ENCODE measurements at places on chromosomes 1 and 21.

- no peak for DNase-seq
These were observed 119.6 kb downstream of the TMEM53 start for GRCh38 chr1:44554706-44555105.

DNA sequence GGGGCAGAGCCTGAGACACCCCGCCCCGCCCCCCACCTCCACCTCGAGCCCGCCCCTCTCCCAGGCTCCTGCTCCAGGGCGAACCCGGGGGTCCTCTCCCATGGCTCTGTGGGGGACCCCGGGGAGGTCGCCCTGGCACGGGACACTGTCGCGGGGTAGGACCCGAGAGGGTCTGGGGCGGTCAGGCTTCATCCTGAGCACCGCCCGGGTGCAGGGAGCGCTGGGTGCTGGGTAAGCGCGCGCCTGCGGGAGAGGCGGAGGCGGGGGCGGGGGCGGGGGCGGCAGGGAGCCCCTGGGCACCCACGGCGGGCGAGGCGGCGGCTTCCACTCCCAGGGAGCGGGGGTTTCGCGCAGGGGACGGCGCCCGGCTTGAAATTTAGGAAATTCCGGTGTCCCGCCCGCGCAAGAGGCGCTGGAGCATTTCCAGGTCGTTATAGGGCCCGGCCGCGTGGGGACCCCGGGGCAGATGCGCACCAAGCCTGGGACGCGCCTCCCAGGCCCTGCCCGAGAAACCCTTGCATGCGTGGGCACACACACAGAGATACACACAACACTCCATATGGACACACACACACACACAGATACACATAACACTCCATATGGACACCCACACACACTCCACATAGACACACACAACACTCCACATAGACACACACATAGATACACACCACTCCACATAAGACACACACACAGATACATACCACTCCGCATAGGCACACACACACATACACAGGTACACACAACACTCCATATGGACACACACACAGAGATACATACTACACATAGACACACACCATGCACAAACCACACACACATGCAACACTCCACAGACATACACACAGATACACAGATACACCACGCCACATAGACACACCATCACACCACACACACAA is 48.7 kb upstream of the SLC19A1 start:
- no peak for DNase-seq

- no peak for DNase-seq
These were observed 41.7 kb downstream of the COQ8A start for GRCh38 chr1:226981838-226982237.

GRCh38 chr1:11934302-11935056 is at the start of gene PLOD1:
PLOD1 (plus strand) TSS chr1:11934717; CDS start chr1:11934780, 63 bp downstream.
- DNase-seq, result peak; percentile 70

DNA sequence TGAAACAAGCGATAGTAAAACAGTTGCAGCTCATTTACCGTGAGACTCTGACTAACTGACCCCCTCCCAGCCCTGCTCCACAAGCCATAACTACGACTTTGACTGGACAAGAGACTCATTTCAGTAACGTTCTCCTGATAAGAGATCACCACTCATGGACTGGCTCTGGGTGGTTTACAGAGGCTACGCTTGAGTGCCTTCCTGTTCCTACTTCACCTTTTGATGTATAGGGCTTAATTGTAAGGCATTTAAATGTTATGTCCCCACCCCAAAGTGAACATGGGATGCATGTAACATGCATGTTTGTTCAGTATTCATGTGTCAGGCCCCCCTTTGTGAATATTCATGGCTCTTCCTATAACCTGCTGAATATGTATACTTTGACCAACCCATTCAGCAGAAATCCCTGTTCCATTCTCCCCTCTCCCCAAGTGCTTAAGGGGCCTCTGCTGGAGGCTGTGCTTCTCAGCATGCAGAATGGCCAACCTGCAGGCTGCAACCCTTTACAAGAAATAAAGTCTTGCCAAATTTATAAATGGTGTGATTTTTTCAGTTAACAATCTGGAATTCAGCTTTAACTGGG is 50.7 kb upstream of the SPOCD1 start:
- no peak for DNase-seq

GRCh38 chr1:232600424-232601258 is 29.3 kb downstream of the SIPA1L2 start:
- DNase-seq, result no peak

DNA sequence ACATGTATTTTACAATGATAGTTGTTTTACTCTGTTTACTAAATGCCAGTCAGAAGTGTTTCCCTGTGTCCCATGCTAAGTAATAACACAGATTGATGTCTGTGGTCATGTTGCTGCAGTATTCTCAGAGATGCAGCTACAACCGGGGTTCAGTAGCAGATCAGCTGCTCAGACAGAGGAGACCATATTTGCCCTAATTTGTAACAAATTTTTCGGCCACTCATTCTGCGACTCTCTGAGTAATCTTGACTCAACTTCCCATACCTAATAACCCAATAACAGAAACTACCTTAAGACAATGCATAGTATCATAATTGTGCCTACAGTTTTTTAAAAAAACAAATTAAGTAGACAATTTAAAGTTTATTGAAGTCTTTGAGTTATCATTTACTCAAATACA is 32.6 kb downstream of the NIBAN1 start:
- DNase-seq, result no peak
